ENCODE measurements at places on chromosomes 3 and 15. TPM values are rescaled to one million over a fixed set of nuclear protein-coding genes. Genes with fewer than 3 reads are reported as not detected.

The MAGEL2 gene
- 1.4 TPM for total RNA-seq

- no peak for DNase-seq
These were observed 3.5 kb upstream of the CPNE4 start for GRCh38 chr3:132038198-132038825.

GRCh38 chr3:121835465-121835801 lies 424 bp downstream of the EAF2 start:
- no peak for DNase-seq

DNA sequence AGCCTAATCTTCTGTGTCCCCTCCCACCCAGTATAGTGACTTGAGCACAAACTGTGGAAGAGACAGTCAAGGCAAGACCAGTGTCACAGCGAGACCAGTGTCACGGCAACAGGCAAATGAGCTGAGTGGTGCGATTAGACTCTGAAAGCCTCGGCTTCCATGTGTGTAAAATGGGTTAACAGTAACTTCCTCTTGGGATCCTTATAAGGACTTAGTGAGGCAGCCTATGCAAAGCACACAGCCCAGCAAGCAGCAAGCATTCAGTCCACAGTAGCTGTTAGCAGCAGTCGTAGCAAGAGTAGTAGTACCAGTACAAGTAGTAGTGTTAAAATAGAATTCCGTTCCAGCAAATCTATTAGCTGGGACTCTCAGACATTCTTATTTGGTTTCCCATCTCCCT lies 334.1 kb downstream of the GABRB3 start:
- DNase-seq: no peak

DNA sequence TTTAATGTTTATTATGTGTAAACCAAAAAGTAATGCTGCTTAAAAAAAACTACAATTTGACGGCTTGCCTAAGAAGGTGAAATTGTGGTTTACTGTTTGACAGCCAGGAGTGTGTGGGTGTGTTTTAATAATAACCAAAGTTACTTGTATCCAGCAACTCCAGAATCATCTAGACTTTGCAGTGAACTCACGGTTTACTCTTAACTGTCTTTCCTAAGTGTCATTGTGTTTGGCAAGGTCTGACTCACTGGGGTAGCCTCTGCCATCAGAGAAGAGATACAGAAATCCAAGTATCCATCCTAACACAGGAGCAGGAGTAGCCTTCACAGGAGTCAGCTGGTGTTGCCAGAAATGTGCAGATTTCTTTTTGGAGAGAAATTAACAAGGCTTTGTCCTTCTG lies 151.1 kb downstream of the CTNNB1 start:
- no peak for DNase-seq

- no peak for DNase-seq
These were observed 245.0 kb downstream of the ZMAT3 start for GRCh38 chr3:178826435-178827123.
